ENCODE measurements at places on chromosomes 2 and 18.

DNA sequence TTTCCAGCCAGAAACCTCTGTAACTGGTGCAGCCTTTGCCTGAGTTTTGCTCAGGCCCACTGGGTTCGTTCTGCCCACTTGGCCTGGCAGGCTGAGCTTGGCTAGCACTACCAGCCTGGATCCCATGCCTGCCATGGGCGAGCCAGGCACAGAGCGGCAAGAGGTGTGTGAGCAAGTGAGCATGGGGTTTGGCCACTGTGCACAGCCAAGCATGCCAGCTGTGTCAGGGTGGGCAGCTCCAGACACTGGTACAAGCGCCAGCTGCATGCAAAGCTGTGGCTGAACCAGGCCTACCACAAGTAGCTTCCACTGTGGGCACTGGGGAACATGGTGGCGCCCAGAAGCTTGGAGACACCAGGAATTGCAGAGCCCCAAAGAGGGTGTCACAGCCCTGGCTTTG is 56.3 kb upstream of the LDAH start:
- DNase-seq, result no peak

DNA sequence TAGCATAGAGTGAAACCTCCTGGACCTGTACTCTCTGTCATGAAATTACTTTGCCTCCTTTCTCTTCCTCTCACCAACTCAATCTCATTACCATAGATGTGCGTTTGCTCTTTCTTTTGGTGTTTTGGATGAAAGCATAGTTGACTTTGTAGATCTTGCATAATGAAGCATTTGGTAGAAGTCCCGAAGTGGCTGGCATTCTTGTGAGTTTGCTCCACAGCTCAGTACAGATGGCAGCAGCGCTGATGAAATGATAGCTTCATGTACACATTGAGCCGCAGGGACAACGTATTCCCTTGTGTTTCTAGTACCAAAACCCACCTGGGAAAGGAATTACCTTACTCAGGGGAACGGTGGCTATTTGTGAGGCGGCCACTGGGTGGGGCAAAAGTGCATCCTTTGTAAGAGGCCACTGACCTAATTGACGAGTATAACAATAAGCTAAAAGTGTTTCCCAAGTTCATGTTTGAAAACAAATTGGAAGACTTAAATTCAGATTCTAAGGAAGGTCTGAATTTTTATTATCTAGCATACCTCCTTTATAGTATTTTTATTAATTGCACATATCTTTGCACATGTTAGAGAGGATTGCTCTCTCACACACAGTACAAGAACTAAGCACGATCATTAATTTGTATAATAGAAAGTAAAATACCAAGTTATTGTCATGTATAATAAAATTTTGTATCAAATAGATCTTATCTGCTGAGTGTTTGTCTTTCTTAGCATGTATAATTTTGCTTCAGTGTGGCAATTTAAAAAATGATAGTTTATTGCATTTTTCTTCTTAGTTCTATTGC is 25.4 kb upstream of the CDH7 start:
- peak; percentile 33 for DNase-seq

DNA sequence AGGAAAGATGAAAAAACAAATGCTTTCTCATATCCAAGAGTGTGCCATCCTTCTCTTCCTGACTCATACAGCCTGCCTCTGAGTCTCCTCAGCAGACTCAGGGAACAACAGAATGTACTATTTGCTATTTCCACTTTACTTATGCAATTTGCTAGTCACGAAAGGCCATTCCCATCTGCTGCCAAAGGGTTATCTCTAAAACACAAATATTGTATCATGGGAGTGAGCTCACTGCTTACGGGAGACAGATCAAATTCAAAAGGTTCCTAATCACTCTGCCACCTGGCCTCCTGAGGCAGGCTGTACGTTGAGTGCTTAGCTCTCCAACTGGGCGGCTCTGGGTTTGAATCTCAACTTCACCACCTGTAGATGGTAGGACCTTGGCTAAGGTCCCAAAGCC is 92.0 kb downstream of the GAREM1 start:
- DNase-seq, result no peak

DNA sequence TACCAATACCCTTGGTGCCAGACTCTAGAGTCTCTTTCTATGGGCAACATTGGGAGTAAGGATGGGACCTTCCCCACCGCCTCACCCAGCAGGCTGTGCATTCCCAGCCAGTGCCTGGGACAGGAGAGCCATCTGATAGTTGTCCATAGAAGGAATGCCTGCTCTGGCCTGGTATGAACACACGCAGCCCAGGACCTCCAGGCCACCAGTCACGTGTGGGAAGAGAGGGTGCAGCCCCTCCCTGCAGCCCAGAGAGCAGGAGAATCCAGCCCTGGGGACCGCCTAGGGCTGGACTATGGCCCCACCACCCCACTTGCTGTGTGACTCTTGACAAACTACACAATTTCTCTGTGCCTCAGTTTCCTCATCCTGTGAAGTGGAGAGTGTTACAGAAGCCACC is 52.5 kb upstream of the ID2 start:
- no peak for DNase-seq

DNA sequence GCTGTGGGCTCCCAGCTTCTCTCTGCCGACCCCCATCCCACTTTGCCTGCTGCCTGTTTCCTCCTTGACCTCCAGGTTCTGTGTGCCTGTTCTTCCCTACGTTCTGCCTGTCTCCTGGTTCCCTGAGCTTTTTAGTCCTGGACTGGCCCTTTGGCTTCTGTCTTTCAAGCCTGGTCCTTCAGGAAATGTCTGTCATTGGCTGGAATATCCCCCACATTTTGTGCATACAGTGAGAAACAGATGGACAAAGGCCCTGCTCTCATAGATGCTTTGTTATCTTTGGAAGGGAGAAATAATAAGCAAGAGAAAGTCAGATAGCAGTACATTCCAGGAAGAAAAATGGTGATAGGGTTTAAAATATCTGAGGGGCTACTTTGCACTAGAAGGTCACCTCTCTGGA is 5.7 kb downstream of the MGAT5 start:
- no peak for DNase-seq

GRCh38 chr2:119943058-119943457 is 69.8 kb upstream of the EPB41L5 start:
- DNase-seq, result no peak

DNA sequence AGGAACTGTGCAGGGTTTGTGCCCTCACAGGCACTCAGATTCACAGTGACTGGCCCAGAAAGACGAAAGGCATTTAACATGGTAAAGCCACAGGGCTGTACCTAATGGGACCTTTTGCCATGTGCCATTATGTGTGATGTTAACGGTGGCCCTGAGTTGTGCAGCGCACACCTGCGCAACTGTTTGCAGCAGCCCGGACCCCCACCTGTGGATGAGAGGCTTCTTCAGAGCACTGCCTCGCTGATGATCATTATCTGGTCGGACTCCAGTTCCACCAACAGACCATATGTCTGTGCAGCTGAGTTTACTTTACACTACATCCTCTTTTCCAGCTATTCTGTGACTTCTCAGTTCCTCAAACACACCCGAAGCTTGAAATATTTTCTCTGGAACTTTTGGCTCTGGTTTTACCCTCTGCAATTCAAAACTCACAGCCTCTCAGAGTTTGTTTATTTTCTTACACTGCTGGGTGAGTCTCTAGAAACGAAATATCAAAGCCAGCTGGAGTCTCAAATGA is 35.6 kb upstream of the UBE2F start:
- DNase-seq, result no peak

All from transverse colon (tissue), 4 donors.